ENCODE measurements at places on chromosomes 3 and 15.

DNA sequence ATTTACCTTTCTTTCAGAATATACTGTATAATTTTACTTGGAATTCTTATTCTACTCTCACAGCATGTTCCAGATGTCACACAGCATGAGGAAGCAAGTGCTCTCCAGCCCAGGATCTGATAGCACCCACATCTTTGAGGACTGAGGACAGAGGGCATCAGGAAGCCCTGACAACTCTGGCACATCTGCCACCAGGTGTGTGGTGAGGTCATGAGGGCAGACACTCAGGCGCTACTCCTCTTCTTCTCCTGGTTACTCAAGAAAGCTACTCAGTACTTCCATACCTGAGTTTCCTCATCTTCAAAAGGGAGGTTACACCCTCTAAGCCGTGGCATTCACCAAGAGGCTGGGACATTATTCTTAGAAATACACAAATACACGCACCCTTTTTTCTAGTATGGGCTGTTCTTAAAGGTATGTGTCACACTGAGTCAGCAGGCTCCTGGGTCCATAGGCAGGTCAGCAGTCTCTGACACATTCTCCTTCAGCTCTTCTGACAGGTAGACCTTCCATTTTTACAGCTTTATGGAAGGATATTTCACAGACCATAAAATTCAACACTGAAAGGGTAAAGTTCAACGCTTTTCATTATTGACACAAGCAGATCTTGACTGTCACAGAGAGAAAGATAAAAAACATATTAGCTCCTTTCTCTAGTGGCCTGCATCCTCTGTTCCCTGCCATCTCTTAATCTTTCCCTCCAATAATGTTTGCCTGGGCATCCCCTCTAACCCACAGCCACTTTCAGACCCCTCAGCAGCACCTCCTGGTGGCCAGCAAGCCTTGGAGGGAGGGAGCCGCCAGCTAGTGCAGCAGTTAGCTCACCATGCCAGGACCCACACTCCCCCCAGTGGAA, 103.2 kb upstream of the TJP1 start:
- peak; percentile 82 for DNase-seq

DNA sequence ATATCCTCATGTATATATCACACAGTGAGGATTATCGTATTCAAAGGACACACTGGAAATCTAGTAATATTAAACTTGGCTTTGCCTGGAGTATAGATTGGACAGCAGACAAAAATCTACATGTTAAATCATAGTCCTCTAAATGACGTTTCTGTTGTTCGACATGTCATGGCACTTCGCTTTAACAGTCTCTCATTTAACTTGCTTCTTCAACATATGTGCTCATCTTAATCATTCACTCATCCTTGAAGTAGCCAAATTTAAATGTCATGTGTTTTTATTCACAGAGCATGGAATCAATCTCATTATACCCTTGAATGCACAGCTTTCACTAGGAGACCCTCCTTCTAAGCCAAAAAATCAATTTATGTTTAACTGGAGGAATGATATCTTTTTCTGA, 417.0 kb upstream of the CNTN6 start:
- DNase-seq = no peak

- no peak for DNase-seq
Observed at GRCh38 chr3:8911781-8912180, 51.5 kb downstream of the RAD18 start.

DNA sequence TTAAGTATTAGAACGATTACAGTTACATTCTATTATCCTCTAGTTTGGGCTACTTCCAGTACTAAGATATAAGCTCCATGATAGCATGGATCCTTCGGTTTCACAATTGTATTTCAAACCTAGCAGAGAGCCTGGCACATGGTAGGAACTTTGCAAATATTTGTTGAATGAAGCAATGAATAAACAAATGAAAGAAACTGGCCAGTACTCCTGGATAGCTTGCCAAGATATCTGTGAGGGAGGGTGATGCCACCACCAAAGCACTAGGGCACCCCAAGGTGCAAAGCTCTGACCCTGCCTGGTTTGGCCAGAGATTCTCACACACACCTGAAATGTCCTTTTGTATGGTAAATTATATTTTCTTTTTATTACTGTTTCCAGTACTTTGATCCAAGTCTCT, 44.3 kb upstream of the PLAAT1 start:
- DNase-seq = no peak

GRCh38 chr3:151548195-151548594, 87.3 kb upstream of the IGSF10 start:
- no peak for DNase-seq

Data from sciatic nerve (tissue), 2 donors.